ENCODE measurements at places on chromosomes 3 and 15.

GRCh38 chr3:23474580-23475357, 271.6 kb downstream of the UBE2E2 start:
- DNase-seq: no peak

- DNase-seq: no peak
Measured at GRCh38 chr3:177429771-177430170, 232.5 kb upstream of the TBL1XR1 start.

DNA sequence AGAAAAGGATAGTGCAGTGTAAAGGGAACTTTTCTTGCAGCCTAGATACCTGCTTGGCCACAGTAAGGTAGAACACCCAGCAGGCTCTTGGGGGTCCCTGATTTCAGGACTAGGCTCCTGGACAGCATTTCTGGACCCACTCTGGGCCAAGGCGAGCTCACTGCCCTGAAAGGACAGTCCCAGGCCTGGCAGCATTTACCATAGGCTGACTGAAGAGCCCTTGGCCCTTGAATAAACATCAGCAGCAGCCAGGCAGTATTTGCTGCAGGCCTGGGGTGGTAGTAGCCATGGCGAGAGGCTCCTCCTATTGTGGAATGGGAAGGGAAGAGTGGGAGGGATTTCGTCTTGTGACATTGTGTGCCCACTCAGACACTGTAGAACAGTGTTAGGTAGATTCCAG, 529.2 kb downstream of the TUSC7 start:
- no peak for DNase-seq

DNA sequence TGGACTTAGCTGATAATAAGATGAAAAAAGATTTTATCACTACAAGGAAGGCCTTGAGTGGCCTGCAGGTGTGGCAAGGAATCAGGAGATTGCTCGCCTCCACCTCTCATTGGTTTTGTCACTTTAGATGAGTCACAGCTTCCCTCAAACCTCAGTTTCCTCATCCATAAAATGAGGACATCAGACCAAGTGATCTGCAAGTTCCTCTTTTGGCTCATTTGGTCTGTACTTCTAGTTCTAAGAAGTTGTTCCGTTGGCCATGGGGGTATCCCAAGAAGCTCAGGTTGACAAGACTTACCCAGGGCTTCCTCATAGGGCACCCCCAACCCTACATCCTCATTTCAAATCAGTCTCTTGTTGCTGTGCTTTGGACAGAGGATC, 254.1 kb downstream of the UACA start:
- DNase-seq: no peak

DNA sequence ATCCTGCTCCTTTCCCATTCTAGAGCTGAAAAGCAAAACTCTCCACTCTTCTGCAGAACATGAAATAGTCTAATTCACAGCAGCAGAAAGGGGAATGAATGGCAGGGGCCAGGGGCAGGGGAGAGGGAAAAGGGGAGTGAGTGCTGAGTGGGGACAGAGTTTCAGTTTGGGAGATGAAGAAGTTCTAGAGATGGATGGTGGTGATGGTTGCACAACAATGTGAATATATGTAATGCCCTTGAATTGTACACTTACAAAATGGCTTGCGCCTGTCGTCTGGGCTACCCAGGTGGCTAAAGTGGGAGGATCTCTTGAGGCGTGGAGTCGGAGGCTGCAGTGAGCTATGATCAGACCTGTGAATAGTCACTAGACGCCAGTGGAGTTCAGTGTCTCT, 78.5 kb upstream of the MEF2A start:
- DNase-seq: no peak

DNA sequence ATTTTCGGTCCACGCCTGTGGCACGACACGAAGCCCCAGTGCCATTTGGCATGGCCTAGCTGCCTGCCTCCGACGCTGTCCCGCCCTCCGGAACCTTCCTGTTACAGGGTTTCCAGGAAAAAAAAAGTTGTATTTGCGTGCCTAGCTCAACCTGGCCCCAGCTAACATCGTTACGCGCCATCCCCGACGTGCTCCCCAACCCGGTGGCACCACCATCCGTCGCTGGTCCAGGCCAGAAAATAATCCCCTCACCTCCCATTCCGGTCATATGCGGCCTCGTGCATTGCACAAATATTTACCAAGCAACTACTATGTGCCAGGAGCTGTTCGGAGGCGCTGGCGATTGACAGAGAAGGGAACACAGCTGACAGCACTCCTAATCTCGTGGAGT, 1.4 kb upstream of the CYP1A1 start:
- DNase-seq: no peak

DNA sequence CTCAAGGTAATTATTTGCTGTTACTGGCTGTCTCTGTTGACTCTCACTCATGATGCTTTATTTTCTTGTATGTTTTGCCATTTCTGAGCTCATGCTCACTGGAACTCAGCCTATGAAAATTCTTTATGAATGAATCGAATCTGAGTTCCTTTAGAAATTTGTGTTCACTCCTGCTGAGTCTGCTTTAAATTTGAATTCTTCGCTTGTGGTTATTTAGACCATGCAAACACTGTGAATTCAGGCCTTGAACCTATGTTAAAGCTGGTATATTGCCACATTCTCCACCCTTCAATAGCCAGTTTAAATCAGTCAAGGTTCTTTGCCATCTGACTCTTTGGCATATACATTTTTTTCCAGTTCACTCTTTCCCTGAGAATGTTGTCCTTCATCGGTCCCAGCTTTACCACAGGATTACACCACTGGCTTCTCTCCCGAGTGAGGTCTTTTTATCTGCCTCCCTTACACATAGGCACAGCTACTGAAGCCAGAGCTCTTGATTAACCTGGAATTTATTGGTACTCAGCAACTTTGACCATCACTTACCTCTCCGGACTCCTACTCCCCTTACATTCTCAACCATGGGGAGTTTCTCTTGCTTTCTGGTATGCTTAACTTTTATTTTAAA, 400.6 kb downstream of the VPS13C start:
- peak; percentile 5 for DNase-seq
